ENCODE measurements at places on chromosomes 16 and 17.

- no peak for DNase-seq
These were observed 56.8 kb downstream of the B9D1 start for GRCh38 chr17:19305761-19306159.

- no peak for DNase-seq
These were observed 21.4 kb downstream of the GRIN2C start for GRCh38 chr17:74838274-74838673.

- no peak for DNase-seq
These were observed 824 bp downstream of the SOX8 start for GRCh38 chr16:982145-983043.

GRCh38 chr16:68776821-68777485 is 39.9 kb downstream of the CDH1 start:
- no peak for DNase-seq

- DNase-seq: no peak
These were observed 18.7 kb upstream of the ADORA2B start for GRCh38 chr17:15926039-15926740.

DNA sequence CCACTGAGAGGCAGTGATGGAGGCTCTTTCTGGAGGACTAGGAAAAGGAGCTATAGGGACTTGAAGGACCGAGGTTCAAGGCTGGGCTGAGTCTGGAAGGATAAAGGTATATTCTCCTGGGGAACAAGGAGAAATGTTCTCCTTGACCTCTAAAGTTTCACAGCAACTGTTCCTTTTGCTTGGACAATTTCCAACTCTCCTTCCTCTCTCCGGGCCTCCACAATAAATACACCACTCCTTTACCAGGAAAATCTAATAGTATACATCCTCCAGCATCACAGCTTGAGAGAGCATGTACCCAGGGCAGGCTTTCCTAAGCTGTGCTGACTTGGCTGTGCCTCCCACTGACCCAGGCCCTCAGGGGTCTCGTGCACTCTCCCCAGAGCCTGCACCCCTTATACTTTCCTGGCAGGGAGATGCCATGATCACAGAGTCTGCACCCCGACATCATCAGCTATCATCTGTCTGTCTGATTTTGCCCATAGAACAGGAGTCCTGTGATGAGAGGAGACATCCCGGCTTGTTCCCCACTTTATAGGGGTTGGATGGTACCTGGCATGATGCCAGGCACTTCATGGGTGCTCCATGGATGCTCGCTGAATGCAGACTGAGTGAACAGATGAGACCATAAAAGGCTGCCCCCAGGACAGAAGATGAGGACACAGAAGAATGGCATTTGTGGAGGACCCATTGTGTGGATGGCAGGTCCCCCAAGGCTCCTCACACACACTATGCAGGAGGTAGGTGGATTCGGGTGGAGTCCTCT is 582.6 kb upstream of the CDH5 start:
- no peak for DNase-seq

DNA sequence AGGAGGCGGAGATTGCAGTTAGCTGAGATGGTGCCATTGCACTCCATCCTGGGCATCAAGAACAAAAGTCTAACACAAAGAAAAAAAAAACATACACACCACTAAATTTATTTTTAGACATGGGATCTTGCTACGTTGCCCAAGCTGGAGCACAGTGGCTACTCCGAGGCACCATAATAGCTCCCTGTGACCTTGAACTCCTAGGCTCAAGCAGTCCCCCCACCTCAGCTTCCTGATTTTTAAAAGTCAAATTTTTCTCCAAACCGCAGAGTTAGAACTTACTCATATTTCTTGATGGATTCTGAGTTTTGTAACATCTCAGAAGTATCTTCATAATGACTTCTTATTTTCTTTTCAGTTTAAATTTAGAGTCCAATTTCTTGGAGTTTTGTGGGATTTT is 3.4 kb downstream of the CMTM4 start:
- DNase-seq: no peak

- DNase-seq: peak; percentile 38
These were observed 34.0 kb upstream of the PRKCA start for GRCh38 chr17:66268247-66268927.

DNA sequence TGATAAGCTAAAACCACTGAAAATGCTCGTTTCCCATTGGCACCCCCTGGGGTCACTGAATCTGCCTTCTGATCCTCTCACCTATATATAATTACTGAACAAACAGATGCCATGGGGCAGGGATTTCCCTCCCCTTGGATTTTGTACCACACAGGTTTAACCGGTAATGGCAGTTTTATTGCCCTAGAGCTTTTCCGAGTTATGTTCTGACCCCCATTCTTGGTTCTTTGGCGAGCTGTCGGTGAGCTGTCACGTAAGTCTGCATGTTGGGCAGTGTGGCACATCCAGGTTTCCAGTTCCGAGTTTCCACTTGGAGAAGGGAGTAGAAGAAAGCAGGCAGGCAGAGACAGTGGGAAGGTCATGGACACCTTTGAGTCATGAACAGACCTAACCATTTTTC is 7.1 kb downstream of the TMEM97 start:
- no peak for DNase-seq

GRCh38 chr16:1912215-1912543 is 6.0 kb downstream of the HS3ST6 start:
- no peak for DNase-seq

DNA sequence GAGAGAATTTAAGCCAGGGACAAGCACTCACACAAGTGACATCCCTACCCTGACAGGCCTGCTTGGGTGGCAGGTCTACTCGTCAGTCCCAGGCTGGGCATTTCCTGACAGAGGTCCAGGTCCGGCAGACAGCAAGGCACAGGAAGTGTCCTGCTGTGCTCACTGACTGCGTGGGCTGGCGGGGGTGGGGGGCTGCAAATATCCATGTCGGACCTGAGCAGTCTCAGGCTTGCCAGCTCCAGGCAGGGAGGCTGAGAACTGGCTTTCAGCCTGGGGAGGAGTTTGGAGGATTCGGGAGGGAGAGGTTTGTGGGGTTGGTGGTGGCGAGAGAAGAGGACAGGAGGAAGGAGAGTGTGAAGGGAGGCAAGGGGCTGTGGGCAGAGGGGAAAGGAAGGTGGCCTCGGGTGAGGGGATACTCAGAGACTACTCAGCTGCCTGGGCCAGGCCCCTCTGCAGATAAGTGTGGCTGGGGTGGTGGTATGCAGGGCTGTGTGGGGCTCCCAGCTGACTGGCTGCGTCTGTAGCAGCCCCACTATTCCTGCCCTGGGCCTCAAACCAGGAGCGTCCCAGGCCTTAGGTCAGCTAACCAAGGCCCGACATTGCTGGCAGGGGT is 7.8 kb downstream of the HIC1 start:
- DNase-seq: no peak
